Activated naive CD4-positive, alpha-beta T cell treated with anti-CD3 and anti-CD28 coated beads, Interleukin-2, amount 50 U/mL, for 16 hours (primary cell): ENCODE measurements at places on chromosomes 5 and 9.

- DNase-seq, result no peak
Measured at GRCh38 chr9:92463984-92464383, 18.3 kb downstream of the ASPN start.

DNA sequence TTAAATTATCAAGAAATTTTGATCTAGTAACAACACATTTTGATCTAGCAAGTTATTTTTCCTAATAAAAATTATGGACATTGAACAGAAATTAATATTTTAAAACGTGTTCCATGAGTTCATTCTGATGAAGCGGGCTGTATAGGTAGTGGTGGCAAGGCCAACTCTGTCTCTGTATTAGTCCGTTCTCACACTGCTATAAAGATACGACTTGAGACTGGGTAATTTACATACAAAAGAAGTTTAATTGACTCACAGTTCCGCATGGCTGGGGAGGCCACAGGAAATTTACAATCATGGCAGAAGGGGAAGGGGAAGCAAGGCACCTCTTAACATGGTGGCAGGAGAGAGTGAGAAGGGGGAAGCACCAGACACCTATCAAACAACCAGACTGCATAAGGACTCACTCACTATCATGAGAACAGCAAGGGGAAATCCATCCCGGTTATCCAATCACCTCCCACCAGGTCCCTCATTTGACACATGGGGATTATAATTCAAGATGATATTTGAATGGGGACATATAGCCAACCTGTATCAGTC is 61.2 kb downstream of the TMEM232 start:
- DNase-seq, result no peak

GRCh38 chr5:78819166-78819565 is 165.9 kb downstream of the ARSB start:
- no peak for DNase-seq

DNA sequence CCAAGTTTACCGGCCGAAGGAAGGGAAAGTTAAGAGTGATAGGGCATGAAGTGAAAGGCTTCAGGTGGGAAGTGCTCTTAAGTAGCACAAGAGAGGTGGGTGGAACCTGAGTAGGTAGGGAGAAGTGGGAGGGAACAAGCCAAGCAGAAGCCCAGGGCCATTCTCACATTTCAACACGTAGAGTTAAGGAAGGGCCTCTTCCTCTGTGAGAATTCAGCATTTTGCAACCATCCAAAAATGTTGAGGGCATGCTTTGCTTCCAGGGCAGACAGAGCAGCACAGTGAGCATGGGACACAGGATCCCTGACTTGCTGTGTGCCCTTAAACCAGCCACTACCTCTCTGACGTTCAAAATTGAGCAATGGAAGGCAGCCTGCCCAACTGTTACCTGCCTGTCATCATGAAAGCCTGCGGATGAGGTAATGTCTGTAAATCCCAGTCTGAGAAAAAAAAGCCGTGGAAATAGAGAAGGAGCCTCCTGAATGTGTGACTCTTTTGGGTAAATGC is 3.3 kb downstream of the CYFIP2 start:
- no peak for DNase-seq

DNA sequence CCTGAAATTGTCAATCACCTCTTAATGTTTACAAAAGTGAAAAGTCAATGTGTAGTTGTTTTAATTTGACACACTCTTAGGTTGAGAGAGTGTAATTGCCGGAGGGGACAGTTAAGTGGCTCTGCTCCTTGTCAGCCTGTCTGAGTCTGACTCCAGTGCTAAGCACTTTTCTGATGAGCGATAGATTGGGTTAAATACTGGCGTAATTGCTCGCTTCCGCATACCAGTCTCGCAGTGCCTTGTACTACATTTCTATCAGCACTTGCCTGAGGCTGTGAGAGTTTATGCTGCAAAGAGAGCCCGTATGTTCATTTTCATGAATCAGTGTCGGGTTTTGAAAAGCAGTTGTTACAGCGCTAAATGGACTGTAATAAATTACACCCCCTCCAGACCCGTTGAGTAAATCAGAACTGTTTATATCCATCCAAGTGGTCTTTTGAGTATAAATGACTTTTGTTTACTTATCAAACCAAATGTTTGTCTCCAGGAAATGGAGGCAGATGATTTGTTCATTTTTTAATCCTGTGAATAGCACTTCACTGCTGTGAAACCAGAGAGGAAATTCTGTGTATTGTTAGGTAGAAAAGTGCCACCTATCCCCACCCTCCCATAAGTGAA is 41.0 kb upstream of the DMRT3 start:
- DNase-seq, result no peak

GRCh38 chr9:106487266-106487665 is 375.7 kb upstream of the ZNF462 start:
- DNase-seq, result no peak

GRCh38 chr5:124847907-124848306 is 101.5 kb upstream of the ZNF608 start:
- no peak for DNase-seq

DNA sequence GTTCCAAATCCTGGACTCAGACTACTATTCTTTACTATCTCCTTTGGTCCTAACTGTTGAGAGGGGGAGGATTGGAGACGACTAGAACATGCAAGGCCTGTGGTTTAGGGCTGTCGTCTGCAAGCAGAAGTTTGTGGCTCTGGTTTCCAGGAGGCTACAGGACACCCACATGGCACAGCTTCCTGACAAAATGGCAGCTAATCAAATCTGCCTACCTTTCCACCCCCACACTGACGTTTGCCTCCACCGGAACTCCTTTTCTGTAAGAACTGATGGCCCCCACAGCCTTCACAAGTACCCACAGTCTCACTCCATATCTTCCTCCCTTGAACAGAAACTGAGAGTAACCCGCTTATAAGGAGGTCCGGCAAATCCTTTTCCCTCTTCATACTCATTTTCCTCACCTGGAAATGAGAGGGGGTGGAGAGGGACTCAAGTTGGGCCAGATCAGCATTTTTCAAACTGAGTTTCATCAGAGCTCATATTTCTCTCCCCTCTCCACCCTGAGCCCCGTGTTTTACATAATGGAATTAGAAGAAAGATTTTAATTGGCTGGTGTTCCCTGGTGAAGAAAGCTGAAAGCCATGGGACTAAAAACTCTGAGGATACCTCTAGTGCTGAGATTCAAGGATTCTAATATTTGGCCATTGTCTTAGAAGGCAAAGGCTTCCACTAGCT is 5.2 kb downstream of the SLC31A2 start:
- DNase-seq, result no peak

- DNase-seq, result no peak
Measured at GRCh38 chr5:155655569-155655968, 642.0 kb downstream of the KIF4B start.

DNA sequence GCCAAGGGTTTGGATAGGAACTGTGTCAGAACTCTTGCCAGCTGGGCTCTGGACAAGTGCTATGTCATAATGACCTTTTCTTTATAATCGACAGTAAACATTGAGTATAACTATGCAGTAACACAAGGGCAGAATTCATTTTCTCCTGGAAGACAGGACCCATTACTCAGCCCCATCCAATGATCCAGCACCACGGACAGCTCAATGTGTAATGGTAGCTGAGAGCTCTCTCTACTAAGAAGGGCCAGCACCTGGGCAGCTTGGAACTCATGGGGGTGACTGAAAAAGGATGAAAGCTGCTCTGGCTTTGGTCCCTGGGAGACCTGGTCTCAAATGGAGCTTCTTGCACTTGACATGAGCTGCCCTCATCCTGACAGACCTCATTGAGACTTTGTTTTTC is 347.8 kb downstream of the TRIM32 start:
- DNase-seq, result no peak

GRCh38 chr5:128436749-128437188 is 101.3 kb downstream of the FBN2 start:
- DNase-seq, result no peak

DNA sequence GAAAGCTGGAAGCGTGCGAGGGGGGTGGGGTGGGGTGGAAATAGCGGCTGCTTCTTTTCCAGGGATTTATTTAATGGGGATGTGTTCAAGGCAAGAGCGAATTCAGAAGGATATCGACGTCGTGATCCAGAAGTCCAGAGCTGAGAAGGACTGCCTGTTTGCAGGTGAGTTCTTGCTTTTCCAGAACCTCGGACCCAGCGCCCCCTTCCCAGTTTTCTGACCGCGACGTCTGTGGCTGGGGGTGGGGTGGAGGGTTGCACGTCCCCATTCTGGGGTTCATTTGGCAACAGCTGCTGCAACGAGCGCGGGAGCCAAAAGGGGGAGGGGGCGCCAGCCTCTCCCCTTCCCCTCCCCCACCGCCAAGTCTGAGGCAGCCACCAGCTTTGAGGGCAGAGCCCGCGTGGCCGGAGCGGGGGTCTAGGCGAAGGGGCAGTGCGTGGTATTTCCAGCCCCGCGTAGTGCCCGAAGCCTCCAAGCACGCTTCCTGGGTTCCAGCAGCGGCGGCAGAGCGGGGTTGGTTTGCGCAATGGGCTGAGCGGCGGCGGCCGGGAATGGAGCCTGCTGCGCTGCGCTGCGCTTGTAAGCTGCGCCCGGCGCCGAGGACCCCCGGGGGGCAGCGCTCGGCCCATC is 701 bp downstream of the PARP8 start:
- peak; percentile 61 for DNase-seq

DNA sequence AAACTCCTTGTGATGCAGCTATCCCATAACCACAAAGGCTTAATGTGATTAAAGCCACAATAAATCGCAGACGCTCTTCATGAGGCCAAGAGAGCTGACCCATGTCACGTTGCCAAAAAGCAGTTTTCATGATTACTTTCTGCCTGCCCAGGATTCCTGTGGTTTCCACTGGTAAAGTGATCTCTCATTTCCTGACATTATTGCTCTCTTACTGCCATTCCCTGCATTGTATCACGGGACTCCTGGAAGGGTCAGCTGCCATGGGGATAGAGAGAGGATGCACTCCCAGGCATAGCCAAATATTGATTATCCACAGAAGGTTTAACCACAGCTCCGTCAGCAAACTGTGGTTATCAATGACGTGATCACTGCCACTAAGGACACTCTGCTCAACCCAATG is 103.8 kb upstream of the SLC1A3 start:
- no peak for DNase-seq

DNA sequence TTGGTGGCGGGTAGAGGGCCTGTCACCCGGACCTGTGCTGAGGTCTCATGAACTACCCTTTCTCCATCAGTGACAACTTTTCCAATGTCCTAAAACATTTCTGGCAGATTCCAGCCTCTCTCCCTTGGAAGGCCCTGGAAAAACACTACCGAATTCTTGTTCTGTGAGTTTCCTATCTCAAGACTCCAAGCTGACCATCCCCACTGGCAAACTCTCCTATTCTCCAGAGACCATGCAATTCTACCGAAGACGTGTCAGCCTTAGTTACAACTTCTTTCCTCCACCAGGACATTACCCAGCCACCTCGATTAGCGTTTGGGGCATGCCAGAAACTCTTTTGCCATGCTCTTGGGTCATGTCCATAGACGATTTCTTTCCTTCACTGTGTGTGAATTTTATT is 26.8 kb upstream of the GABRP start:
- DNase-seq, result no peak

DNA sequence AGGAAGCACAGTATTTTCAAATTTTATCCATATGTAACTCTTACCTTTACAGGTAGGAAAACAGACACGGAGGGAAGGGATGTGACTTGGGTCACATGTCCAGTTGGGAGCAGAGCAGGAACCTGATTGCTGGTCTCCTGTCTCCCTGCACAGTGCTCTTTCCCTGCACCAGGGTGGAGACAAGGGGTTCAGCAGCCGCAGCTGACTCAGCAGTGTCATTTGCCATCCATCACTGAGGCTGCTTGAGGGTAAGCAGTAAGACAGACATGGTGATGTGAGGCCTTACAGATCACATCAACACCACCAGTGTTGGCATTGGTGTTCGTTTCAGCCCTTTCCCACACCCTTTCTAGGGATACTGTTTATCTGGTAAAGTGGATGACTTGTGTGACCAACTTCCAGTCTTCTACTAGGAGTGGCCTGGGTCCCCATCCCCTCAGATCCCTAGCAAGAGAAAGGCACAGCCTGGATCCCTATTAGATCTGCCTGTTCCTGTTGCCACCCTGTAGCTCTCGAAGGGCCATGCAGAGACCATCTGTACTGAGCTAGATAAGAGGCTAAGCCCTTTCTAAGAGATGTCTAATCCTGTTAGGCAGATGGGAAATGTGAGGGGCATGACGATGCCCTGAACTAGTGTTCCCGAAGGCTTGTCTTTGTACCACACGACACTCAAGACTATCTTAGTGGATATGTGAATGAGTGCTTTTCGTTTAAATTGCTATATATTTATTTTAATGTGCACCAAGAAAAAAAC is 29.1 kb downstream of the FRMPD1 start:
- no peak for DNase-seq

GRCh38 chr5:83721953-83722901 is 1.6 kb upstream of the HAPLN1 start:
- DNase-seq, result no peak

- no peak for DNase-seq
Measured at GRCh38 chr9:14027116-14027800, 286.7 kb downstream of the NFIB start.

DNA sequence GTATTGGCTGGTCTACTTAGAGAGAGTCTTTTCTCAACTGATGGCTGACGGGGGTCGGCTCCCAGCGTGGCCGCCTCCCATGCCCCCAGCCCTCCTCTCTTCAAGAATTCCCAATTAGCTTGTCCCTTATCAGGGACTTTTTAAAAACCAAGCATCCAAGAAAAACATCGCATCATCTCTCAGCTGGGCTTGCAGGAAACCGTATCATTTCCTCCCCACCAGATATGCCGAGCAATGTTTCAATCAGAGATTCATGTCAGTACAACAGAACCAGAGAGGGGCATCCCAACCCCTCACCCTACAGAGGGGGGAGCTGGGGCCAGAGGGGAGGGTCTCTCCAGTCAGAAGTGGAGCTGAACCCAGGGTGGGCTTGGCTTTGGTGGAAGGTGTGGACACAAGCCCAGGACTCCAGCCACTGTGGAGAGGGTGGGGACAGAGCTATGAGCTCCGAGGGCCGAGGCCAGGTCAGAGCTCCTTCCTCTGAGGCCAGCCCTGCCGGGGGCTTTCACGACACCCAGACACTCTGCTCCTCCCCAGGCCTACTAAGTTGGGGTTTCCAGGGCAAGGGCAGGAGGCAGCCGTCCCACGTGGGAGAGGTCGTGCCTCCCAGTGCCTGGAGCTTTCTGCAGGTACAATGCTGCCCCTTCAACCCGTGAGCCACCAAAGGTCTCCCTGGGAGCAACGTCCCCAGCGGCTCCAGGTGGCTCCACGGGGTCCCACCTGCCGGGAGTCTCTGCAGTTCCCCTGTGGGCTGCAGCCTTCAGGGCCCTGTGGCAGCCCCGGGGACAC is 39.0 kb upstream of the TMEM250 start:
- no peak for DNase-seq

DNA sequence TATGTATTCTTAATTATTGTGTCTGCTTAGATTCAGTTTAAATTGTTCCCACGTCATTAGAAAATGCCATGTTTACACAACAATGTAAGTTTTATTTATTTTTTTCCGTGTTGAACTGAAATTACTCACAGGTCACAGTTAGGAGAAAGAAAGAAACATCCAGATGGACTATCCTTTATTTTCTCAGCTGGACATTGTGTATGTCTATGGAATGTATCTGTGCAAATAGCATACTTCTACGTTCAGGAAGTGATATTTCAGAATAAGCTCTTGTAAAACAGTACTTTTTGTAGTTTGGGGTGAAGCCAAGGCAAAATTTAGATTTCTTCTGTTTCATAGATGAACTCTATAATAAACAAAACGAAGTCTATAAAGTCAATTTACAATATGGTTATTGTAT is 249.0 kb upstream of the ZNF608 start:
- no peak for DNase-seq
